ENCODE measurements at places on chromosomes 2 and 18.

DNA sequence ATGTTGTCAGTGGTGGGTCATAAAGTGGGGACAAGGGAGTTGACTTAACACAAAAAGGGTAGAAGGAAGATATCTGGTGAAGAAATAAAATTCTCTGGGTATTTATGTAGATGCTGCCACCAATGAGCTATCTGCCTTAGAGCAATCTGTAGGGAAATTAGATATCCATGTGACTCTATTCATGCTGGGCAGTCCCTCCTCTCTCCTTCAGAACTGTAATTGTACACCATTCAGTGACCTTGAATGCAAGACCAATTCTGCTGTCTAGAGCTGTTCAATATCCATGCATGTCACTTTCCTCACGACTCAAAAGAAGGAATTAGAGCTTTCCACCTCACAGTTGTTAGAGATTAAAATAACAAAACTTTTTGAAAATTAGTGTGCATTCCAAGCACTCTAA, 28.6 kb upstream of the TDRD15 start:
- no peak for DNase-seq

GRCh38 chr2:233829193-233830110, 24.9 kb downstream of the HJURP start:
- no peak for DNase-seq

DNA sequence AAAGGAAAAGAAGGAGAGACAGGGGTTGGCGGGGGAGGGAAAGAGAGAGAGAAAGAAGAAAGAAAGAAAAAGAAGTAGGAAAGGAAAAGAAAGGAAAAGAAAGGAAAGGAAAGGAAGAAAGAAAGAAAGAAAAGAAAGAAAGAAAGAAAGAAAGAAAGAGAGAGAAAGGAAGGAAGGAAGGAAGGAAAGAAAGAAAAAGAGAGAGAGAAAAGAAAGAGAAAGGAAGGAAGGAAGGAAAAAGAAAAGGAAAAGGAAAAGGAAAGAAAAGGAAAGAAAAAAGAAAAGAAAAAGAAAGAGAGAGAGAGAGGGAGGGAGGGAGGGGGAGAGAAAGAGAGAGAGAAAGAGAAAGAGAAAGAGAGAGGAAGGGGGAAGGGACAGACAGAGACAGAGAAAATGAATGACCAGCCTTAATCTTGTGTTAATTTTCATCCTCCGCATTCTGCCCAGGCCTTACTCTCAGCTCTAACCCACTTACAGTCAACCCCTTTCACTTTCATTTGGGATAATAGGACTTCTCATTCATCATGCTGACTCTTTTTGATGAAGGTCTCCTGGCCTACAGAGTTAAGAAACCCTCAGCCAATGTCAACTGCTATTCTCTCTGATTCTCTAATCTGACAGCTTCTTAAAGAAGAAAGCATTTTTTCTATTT, 207.3 kb downstream of the SUCLG1 start:
- DNase-seq: no peak

- DNase-seq: no peak
Measured at GRCh38 chr18:13574355-13574754, 152.0 kb downstream of the FAM210A start.

- DNase-seq: no peak
Measured at GRCh38 chr2:12152888-12153287, 406.5 kb downstream of the LPIN1 start.

DNA sequence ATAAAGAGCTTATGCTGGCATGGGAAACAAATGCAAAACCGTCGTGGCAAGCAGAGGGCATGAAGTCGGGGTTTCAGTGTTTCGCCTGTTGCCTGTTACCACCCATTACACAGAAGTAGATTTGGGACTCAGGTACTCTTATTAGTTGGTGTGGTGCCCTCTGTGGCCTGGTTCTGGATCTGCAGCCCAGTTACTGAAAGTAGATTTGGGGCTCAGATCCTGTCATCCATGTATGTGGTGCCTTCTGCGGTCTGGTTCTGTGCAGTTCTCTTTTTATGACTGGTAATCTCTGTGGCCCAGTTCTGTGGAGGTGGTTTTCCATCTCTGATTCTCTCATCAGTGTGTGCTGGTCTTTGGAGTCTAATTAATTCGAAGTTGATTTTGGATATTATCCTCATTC, 45.2 kb downstream of the ADNP2 start:
- no peak for DNase-seq

DNA sequence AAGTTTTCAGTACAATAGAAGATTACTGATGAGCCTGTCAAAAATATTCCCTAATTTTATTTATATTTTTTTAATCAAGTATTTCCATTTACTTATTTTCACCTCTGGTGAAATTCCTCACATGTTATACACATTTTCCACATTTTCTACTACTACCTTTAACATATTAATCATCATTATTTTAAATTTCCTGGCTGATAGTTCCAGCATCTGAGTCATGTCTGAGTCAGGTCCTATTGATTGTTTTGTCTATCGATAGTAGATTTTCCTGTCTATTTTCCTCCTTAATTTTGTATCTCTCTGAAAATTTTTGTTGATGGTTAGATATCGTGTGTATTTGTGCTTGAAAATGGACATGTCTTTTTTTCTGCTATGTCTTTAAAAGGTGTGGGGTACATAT, 211.8 kb upstream of the DSEL start:
- DNase-seq: no peak

GRCh38 chr2:115161771-115162493, 719.5 kb downstream of the DPP10 start:
- DNase-seq: no peak

DNA sequence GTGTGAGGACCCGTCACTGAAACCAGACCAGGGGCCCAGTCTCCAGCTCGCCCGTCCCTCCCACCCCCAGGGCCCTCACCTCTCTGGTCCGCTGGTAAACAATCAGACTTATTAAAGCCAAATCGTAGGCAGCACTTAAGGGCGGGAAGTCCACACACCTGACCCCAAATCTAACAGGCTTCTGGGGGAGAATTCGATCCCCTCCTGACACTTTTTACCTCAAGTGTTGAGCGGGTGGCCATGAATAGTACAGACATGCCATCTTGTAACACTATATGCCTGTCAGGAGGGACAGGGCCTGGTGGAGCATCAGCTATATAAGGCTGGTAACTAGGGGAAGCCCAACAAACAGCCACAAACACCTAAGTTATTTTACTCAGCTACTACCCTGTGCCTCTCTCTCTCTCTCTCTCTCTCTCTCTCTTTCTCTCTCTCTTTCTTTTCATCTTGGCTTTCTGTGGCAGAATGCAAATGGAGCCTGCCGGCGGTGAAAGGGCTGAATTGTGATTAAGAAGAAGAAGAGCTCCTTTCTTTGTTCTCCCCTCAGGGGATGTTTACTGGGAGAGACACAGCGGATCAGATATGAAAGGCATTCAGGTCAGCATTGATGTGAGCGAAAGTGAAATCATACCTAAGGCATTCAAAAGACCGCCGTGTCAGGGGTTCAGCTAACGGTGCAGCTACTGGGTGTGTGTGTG, 9.5 kb downstream of the ZEB2 start:
- no peak for DNase-seq

DNA sequence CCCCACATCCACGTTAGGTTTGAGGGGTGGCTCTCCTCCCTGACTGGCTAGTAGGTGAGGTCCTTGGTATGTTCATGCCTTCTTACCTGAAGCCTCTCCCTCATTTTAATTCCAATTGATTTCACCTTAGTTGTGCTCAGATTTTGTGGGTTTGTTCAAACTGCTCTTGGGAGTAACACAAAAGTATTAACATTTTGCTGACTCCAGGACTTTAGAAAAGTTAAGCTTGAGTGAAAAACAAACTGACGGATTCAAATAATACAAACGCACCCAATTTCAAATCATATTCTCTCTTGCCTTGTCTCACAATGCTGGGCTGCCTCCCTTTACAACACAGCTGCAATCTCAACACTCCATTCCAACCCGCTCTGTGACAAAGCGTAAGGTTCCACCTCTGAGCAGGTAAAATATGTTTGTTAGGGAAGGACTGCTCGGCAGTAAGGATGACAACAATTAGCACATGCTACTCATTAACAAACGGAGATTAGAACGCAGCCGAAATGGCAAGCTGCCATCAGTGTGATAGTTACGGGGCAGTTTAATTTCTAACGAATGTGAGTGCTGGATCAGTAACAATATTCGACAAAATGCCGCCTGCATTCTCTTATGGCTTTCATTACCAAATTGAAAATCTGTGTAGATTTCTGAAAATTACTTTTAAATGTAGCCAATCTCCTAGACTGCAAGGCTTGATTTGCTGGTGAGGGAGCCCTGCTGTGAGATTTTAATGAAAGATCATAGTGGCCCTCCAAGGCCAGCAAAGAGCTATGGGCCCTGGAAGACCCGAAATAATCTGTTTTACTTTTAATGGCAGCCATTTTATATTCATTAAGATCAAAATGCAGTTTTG, 730.6 kb upstream of the FANCL start:
- no peak for DNase-seq

GRCh38 chr18:54260396-54261072, 8.8 kb upstream of the POLI start:
- DNase-seq: no peak

GRCh38 chr2:17791817-17792130, 24.5 kb upstream of the MSGN1 start:
- no peak for DNase-seq

GRCh38 chr2:96631804-96632435, 6.2 kb downstream of the KANSL3 start:
- no peak for DNase-seq

- DNase-seq: no peak
Measured at GRCh38 chr18:37525262-37525585, 40.4 kb downstream of the CELF4 start.

DNA sequence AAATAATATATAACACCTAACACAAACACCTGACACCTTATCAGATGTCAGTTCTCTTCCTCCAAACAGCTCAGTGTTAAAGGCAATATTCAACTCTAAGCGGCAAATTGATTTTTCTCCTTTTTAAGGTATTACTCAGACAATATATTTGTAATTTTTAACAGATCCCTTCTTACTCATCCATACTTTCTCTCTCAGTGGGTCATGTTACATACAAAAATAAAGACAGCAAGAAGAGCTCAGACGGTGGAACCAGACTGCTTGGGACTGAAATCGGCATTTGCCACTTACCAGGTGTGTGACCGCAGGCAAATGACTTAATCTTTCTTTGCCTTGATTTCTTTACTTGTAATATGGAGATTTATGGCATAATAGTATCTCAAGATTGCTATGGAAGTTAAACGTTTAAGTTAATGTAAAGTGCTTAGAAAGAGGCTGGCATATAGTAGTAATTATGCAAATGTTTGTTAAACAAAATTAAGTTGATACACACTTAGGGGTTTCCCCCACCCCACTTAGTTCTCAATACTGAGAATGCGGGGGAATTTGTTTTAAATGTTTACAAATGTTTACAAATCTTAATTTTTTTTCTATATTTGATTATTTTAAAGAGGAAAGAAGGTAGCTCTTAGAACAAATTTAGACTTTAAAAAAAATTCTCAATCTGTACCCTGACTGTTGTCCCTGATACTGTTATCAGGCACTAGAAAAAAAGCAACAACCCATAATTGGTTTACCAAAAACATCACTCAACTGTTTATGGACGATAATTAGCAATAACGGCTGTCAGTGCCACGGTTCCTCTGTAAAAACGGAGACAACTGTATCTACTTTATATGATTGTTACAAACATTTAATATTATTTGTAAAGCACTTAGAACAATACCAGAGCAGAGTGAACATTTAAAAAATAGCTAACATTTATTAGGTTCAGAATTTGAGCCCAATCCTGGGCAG, 25.6 kb downstream of the MAP3K2 start:
- DNase-seq: no peak

DNA sequence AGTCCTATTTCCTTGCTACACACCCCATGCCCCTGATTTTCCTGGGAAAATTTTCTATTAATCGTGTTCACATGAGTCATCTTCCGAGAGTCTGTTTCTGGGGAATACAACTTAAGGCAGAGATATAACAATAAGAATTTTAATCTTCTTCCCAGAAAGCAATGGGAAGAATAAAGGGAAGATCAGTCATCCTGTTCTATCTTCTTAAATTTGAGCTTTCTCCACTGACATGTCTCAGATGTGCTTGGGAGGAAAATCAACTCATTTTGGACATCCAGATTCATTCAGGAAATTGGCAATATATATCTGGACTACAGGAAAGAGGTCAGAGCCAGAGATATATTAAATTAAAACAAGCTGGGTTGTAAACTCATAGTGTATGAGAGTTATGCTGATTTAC, 62.3 kb upstream of the SPAG16 start:
- no peak for DNase-seq

DNA sequence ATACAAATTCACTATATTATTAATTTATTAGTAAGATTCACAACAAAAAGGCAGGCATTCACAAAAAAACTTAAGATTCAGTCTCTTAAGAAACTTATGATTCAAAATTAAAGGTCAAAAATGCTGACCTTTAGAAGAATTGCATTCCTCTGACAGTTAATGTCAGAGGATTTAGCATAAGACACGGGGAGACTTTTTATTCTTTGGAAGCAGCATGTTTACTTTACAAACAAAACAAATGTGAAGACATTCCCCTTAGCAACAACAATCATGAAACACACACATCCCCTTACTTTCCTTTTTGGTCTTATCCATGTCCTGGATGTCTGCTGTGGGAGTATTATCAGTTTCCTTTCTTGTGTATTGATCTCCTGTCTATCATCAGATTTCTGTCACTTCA, 117.1 kb downstream of the RAD51AP2 start:
- no peak for DNase-seq

GRCh38 chr2:152861349-152861942, 143.0 kb downstream of the ARL6IP6 start:
- no peak for DNase-seq

- DNase-seq: no peak
Measured at GRCh38 chr18:9722691-9723090, 14.6 kb downstream of the RAB31 start.

- DNase-seq: no peak
Measured at GRCh38 chr18:46577546-46577945, 79.5 kb downstream of the LOXHD1 start.

Data from T-helper 22 cell (primary cell).